ENCODE measurements at places on chromosomes 12 and 14.

- no peak for DNase-seq
Measured at GRCh38 chr12:41274643-41275042, 86.5 kb downstream of the PDZRN4 start.

GRCh38 chr12:68614105-68614679 is 3.5 kb downstream of the RAP1B start:
- DNase-seq: no peak

DNA sequence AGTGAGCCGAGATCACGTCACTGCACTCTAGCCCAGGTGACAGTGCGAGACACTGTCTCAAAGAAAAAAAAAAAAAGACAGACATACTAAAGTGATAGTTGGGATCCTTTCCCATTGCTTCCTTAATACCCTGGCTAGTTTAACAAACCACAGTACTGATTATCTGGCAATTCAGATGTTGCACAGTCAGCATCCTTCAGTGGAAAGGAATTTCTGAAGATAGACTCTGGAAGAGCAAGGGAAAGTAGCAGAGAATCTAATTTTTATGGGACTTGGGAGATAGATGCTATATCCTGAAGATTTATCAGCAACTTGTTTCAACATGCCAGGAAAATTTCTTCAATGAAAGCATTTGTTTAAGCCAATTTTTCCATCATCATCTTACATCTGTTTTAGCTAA is 6.5 kb upstream of the PPFIBP1 start:
- DNase-seq: no peak

DNA sequence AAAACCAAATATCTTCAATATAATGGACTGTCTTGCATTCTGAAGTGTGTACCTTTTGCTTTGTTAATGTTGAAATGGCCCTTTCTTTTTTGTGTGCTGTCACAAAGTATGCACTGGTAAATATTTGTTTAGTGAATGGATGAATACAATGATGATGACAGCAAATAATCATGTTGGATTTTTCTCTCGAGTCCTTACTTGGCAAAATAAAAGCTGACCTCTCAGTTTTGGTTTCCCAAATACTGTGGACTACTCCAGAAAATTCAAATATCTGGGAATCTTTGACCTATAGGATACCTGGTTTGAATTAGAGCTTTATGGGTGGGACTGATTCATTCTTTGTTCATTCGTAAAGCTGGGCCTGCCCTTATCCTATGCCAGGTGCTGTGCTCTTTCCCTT is 5.5 kb downstream of the UBE3B start:
- no peak for DNase-seq

- DNase-seq: no peak
Measured at GRCh38 chr12:14825256-14825655, 11.3 kb upstream of the SMCO3 start.

GRCh38 chr12:100159391-100160104 is 16.9 kb upstream of the BLTP3B start:
- no peak for DNase-seq

DNA sequence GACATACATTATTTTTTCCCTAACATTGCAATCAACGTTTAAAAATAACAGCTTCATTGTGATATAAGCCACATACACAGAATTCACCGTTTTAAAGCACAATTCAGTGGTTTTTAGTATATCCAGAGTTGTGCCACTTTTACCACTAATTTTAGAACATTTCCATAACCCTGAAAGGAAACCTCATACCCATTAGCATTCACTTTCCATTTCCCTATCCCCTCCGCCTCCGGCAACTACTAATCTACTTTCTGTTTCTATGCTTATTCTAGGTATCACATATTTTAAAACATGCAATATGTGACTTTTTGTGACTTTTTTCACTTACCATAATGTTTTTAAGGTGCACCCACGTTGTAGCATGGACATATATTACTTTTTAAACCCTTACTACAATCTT is 55.6 kb upstream of the ISM2 start:
- DNase-seq: no peak

DNA sequence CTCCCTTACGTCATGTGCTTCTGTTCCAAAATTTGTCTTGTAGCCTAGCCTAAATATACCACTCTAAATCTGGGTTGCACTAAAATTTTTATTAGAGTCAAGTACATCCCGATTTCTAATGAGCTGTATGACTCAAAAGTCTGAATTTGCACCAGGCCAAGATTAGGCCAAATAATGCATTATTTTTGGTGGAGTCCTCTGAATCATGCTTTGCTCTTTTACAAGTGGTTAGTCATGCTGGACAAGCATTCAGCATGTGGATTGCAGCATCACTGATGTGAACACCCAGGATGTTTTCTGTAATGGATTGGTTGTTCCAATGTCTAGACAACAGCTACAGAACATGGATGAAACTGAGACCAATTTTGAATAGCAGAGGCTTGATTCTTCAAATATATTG is 23.7 kb downstream of the HEBP1 start:
- DNase-seq: no peak

DNA sequence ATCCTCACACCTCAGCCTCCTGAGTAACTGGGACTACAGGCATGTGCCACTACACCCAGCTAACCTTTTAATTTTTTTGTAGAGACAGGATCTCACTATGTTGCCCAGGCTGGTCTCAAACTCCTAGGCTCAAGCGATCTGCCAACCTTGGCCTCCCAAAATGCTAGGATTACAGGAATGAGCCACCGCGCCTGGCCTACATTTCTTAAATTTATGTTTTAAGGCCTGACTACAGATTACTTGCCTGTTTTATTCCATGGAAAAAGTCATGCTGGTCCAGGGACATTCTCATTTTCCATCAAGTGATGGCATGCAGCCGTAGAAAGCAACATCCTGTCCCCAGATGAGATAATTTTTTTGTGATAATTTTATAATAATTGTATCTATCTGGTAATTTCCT is 6.1 kb downstream of the CD9 start:
- no peak for DNase-seq

DNA sequence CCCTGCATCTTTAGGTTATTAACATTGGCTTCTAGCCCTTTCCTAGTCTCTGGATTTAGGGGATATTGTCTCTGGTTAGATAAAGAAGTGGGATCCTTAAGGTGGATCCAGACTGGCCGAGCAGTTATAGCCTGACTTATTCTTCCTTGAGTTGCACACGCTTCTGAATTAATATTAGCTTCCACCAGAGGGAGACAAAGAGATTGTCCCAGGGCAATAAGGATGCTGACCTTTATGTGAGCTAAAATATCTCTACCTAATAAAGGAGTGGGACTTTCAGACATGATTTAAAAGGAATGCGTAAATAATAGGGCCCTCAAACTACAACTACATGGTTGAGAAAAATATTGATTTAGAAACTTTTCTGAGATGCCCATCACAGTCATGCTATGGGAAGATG is 139.7 kb downstream of the SLCO1B3 start:
- no peak for DNase-seq

DNA sequence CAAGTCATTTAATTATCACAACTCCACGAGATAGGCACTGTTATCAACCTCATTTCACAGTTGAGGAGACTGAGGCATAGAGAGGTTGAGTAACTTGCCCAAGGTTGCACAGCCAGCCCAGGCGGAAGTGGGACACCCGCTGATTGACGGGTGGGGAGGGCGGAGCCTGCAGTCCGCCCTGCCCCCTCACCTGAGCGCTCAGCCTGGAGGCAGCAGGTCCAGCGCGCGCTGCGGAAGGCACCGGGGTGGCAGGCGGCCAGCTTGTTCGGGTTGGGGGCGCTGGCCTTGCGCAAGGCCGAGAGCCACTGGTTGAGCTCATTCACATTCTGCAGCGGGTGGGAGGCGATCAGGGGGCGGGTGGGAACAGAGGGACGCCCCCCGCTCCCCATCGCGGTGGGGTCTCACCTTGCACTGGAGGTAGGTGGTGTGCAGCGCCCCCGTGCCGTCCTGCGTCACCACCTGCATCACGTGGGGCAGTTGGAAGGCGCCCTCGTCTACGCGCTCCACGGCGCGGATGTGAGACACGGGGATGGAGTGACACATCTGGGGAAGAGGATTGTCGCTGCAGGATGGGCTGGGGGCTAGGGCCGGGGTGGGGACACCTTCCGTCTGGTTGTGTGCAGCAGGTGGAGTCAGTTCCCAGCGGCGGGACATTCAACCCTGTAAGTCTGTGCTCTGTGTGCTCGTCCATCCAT is 31.7 kb downstream of the RASAL1 start:
- DNase-seq: peak; percentile 73

- no peak for DNase-seq
Measured at GRCh38 chr14:37842106-37842505, 246.7 kb downstream of the TTC6 start.

DNA sequence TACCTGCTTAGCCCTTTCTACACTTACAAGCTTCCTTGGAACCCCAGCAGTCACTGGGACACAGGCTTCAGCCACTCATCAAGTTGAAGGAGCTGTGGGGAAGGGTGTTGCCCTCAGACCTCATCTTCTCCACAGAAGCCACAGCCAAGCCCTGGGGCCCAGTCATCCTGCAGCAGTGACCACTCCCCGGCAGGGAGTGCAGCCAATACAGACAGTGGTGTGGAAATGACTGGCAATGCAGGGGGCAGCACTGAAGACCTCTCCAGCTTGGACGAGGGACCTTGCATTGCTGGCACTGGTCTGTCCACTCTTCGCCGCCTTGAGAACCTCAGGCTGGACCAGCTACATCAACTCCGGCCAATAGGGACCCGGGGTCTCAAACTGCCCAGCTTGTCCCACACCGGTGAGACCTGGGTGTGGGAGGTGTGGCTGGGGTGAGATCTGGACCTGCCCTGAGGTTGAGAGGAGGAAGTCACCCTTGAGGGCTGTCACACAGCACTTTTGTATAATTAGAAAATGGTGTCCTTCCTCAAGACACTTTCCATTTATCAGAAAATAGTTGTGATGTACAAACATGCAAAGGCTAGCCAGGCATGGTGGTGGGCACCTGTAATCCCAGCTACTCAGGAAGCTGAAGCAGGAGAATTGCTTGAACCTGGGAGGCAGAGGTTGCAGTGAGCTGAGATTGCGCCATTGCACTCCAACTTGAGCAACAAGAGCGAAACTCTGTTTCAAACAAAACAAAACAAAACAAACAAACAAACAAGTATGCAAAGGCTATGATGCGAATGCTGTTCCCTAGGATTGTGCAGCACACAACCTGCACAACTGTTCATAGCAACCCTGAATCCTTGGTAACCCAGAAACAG is 9.9 kb downstream of the GLI1 start:
- no peak for DNase-seq

DNA sequence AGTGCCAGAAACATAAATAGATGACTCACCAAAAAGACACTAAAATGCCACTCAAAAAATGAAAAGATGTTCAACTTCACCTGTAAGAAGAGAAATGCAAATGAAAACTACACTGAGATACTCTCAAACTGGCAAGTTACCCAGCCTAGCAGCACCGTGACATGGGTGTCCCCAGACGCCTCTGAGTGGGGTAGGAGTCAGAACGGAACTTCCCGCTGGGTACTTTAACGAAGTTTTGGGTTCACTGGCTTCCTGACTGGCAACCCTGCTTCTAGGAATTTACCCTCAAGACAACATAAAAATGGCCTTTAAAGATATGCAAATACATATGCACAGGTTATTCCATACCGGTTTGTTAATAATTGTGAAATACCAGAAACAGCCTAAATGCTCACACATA is 52.6 kb downstream of the RIMBP2 start:
- DNase-seq: no peak
